ENCODE measurements at places on chromosomes 2 and 18.

DNA sequence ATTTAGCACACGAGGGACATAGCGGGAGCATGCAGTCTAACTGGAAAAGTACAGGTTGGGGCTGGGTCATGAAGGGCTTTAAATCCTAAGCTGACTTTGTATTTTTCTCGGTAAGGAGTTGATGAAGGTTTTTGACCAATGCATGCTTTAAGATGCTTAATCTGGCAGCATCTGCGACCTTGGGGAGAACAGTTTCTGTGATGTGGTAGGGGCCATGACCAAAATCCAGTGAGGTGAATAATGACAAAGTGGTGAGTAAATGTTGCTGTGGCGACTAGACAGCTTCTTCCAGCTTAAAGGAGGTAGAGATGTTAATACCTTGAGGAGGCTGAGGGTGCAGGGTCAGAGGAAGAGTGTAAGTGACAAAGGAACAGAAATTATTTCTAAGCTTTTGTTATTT lies 174.6 kb upstream of the ALPP start:
- DNase-seq: no peak

- no peak for DNase-seq
These were observed 14.8 kb upstream of the INHBB start for GRCh38 chr2:120330946-120331822.

DNA sequence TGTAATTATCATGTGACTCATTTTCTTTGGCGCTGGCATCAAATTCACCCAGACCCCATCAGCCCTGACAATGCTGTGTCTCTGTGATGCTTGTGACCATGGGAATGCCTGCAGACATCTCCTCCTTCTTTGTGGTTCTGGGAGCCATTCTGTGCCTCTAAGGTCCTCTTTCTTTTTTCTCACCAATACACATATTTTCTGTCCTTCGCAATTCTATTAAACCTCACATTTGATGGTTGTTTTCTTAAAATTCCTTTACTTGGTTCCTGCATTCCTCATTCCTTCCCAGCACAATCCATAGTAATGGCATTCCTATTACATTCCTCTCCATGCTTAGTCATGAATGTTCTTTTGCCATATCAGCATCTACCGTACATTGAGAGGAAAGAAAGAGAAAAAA lies 375.3 kb downstream of the PIK3C3 start:
- DNase-seq: no peak

DNA sequence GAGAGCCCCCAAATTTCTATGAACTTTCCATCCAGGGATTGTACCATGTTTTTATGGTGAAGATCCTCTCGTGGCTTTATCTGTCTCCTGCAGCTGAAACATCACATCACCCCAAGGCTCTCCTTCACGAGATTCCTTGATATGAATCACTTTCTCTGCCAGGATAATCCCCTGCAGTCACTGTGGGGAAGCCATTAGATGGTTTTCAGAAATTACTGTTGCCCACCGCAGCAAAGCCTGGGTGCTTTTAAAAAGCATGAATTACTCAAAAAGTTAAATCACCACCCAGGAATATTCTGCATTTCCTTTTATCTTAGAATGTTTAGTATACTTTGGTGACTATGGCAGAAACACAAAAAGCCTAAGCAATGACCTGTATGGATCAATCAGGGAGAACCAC lies 428.4 kb upstream of the SLC14A2 start:
- DNase-seq: no peak

DNA sequence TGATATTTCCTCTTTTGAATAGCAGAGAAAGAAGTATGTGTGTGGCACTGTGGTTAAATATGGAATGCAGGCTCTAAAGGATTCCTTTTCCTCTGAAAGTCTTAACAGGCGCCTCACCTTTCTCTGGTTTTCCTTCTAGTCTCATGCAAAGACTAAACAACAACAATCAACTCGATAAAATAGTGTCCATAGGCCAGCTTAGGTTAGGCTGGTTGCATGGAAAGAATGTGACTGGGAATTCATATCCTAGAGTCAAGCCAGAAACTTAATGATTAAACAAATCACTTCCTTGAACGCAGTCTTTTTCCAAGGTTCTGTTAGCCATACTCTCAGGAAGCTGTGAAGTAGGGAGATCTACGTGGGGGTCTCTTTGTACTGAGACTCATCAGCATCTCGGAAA lies 800.8 kb upstream of the ID2 start:
- no peak for DNase-seq

- DNase-seq: peak; percentile 42
These were observed 705 bp upstream of the TEX261 start for GRCh38 chr2:70995426-70995729.

DNA sequence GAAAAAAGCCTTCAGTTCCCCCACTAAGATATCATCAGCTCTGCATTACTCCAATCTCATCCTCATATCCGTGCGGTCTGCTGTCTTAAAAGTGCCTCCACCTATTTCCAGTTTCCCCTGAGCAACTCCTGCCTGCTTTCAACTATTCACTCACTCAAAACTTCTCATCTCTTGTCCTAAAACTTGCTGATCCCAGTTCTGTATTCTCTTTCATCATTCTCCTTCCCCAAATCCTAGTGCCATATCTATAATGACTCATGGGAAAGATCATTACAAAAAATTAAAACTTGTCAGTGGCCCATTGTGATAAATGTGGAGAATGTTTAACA lies 20.0 kb downstream of the ACVR1 start:
- DNase-seq: no peak

GRCh38 chr2:85475799-85476490 lies 57.4 kb downstream of the SH2D6 start:
- DNase-seq: no peak

DNA sequence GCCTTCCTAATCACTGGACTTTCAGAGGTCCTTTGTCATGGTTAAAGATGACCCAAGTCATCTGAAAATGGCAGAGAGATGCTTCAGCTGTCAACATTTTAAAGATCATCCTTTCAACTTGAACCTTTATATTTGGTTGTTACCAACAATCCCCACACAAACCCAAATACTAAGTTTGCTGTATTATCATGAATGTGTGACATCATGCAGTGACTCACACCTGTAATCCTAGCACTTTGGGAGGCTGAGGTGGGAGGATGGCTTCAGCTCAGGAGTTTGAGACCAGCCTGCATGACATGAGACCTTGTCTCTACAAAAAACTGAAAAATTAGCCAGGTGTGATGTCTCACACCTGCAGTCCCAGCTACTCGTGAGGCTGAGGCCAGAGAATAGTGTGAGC lies 55.2 kb upstream of the NRP2 start:
- DNase-seq: no peak

DNA sequence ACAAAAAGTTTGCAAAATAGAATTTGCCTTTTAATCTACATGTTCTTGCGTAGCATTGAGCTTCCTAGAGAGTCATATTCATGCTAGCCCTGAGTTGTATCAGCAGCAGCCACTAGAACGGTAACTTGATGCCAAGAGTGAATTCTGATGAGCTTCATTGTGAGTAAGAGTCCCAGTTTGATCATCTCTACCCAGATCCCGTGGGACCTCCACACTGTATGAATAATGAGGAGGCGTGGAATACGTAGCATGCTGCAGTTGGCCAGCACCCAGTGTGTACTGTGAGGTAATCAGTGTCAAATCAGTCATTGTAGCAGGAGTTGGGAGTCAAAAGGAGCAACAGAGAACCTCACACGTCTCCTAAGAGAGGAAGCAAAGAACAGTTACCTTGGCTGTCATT lies 197.9 kb downstream of the NEDD4L start:
- no peak for DNase-seq

GRCh38 chr2:29130295-29130694 lies 15.1 kb downstream of the CLIP4 start:
- DNase-seq: no peak

- DNase-seq: no peak
These were observed 487 bp downstream of the STARD6 start for GRCh38 chr18:54357082-54357659.

GRCh38 chr2:7672027-7672684 lies 754.9 kb downstream of the RNF144A start:
- peak; percentile 22 for DNase-seq

DNA sequence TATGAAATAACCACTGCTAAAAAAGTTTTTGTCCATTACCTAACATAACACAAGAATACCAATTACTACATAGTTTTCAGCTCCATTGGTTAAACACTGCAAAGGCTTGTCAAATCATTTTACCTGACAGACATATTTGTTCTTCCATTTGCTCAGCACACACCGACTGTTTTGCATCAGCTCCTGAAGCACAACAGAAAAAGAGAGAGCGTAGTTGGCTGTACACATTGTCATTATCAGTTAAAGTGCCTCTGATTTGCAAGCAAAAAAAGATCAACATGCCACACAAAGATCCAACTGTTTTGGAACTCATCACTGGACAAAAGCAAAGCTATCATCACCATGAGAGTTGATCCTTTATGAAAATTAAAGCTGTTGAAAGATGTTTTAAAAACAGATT lies 103.8 kb downstream of the WDPCP start:
- no peak for DNase-seq

DNA sequence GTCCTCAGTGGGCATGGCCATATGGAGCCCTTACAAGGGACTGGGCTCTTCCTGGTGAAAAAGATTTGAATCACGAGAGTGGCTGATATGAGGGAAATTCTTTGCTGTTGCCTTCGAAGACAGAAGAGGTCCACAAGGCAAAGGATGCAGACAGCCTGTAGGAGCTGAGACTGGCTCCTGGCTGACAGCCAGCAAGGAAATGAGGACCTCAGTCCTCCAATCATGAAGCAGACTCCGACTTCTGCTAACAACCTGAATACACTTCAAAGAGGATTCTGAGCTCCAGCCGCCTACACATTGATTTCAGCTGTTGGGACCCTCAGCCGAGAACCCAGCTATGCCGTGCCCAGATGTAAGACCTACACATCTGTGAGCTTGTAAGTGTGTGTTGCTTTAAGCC lies 3.0 kb upstream of the ST8SIA5 start:
- no peak for DNase-seq

DNA sequence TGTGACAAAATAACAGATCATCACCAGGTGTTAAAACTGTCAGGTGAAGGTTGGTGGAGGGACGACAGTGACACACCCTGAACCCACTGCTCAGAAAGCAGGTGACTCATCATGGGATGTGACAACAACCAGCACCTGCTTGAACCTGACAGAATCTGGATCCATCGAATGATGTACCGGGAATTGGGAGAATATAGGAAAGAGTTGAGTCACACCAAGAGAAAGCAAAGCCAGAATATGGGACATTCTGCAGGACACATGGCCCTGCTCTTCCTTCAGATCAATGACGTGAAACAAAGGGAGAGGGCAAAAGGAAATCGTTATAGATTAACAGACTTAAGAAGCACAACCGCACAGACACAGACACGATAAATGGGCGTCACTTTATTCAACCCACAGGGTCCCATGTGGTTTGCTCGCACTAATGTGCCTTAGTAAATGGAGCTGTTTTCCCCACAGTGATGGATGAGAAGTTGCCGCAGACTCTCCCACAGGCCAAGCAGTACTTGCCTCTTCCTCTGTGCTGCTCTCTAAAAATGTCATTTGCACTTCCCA lies 100.1 kb downstream of the CRACDL start:
- peak; percentile 14 for DNase-seq

GRCh38 chr2:9560628-9561027 lies 5.0 kb upstream of the ADAM17 start:
- DNase-seq: no peak

DNA sequence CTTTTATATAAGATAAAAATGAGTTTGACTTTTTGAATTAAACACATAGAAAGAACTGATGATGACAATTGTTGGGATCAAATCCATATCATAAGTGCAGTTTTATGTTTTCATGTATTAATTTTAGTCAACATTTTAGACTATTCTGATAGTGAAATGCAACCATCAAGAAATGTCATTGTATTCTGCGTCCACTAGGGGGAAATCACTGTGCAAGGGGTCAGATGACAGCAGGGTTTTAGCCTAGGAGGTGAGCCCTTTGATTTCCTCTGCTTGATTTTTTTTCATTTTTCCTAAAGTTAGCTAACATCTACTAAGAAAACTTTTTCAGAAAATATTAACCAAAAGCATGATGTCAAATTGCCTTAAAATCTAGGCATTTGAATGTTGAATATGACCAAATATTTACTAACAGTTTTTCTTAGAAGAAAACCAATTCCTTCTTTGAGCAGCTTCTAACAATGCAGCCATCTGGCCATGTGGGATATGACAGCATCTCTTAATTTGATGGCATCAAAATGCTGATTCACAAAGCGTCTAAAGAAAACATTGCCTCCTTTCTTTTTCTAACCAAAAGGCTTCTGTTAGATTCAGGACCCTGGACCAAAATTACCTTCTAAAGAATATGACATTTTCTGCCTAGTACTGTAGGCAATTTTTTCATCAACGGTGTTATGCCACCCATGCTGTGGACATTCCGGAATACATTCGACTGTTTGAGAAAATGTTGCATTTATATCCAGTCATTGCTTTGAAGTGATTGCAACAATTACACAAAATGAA lies 141.5 kb downstream of the SPHKAP start:
- no peak for DNase-seq

GRCh38 chr2:126783341-126783740 lies 115.3 kb upstream of the TEX51 start:
- no peak for DNase-seq

DNA sequence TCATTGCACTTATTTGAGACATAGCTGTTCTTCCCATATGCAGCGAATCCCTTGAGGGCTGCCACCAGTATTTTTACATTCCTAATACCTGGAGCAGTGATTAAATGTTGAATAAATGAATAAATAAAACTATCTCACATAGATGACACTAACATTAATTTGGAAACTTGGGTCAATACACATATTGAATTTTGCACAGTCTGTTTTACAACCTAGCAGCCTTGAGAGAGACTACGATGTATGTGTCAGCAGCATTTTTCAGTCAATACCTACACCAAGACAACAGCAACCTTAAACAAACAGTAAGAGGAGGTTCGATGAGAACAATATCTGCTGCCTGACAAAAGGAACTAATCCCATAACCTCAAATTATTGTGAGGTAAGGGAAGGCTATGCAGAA lies 53.4 kb downstream of the NBAS start:
- DNase-seq: no peak

- DNase-seq: no peak
These were observed 42.5 kb downstream of the ALK start for GRCh38 chr2:29878898-29879297.

- no peak for DNase-seq
These were observed 107.4 kb downstream of the NCK2 start for GRCh38 chr2:105852066-105852465.

- no peak for DNase-seq
These were observed 97.0 kb downstream of the TFCP2L1 start for GRCh38 chr2:121187982-121188411.

GRCh38 chr18:46448347-46448746 lies 208.7 kb downstream of the LOXHD1 start:
- DNase-seq: no peak

- no peak for DNase-seq
These were observed 10.2 kb downstream of the TPGS2 start for GRCh38 chr18:36818652-36819051.

DNA sequence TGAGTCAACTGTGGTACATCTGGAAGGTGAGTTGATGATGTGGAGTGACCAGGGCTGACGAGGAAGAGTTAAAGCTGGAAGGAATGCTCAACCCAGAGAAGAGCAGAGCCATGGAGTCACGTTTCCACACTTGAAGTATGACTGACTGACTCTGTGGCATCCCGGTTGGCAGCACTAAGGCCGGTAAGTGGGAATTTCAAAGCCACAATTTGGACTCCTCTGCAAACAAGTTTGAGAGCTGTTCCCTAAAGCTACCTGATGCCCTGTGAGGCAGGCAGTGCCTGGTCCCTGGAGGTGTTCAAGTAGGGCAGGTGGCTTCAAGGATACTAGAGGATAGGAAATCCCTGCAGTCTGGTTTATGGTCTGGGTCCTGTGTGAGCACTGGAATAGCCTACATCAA lies 69.3 kb upstream of the ITGB6 start:
- no peak for DNase-seq
